Activated B cell treated with CpG ODN at 0.5 μM for 24 hours (primary cell): ENCODE measurements at places on chromosomes 5 and 9. TPM values are rescaled to one million over a fixed set of nuclear protein-coding genes. Genes with fewer than 3 reads are reported as not detected.

SPAG8 gene
- total RNA-seq, result 1.8 and 4.0 TPM in 2 replicates

CEP78 gene
- total RNA-seq, result 16.9 and 18.1 TPM in 2 replicates

SEMA4D gene
- total RNA-seq, result 68.0 and 79.7 TPM in 2 replicates

RIOK2 gene
- total RNA-seq, result 38.3 and 41.4 TPM in 2 replicates

CENPK gene
- total RNA-seq, result 10.7 and 15.1 TPM in 2 replicates

STKLD1 gene
- total RNA-seq, result 0.37 and 0.44 TPM in 2 replicates

TICAM2 gene
- 12.4 and 13.3 TPM in 2 replicates for total RNA-seq

MARCOL gene
- not detected in 2 replicates for total RNA-seq

SMIM32 gene
- total RNA-seq, result not detected in 2 replicates

DROSHA gene
- 53.8 and 59.8 TPM in 2 replicates for total RNA-seq

ZDHHC12 gene
- 40.0 and 40.7 TPM in 2 replicates for total RNA-seq

DNA sequence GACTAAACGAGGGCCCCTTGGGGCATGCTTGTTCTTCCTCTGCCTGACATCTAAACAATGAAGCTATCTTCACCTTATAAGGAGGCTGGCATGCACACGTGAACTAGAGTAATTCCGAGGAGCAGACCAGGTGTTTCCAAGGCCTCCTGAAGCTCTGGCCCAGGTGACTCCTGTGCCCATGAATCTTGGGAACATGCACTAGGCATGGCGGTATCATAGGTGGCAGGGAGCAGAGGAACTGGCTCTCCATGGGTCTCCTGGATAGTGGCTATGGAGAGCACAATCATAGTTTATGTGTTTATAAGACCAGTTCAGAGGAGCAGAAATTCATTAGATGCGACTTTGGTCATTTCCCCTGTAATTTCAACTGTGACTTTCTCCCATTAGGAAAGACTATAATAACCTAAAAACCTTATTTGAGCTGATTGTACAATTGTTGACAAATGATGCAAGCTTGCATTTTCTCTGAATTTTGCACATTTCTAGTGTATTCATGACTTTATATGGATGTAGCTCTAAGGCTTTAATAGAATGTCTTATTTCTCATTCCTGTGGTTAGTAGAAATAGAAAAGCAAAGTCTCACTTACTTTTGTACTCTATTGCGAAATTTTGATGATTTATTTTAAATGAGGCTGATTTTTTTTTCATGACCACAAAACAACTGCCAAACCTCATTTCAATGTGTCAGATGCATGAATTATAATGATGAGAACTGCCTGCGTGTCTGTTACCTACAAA is 135.3 kb upstream of the RPS23 start:
- no peak for DNase-seq

GRCh38 chr9:111897601-111898137 is 1.1 kb downstream of the UGCG start:
- no peak for DNase-seq

GRCh38 chr5:41414598-41414997 is 95.8 kb downstream of the PLCXD3 start:
- DNase-seq, result no peak

- no peak for DNase-seq
Measured at GRCh38 chr5:173281910-173282309, 46.3 kb downstream of the STC2 start.

- no peak for DNase-seq
Measured at GRCh38 chr5:66285343-66285922, 141.3 kb downstream of the SREK1 start.

GRCh38 chr9:93126825-93127368 is 7.2 kb downstream of the NINJ1 start:
- DNase-seq, result peak; percentile 13

GRCh38 chr9:108257382-108257781 is 598.4 kb downstream of the ACTL7B start:
- DNase-seq, result no peak

GRCh38 chr9:31486630-31487029 is 897.8 kb upstream of the ACO1 start:
- DNase-seq, result no peak

DNA sequence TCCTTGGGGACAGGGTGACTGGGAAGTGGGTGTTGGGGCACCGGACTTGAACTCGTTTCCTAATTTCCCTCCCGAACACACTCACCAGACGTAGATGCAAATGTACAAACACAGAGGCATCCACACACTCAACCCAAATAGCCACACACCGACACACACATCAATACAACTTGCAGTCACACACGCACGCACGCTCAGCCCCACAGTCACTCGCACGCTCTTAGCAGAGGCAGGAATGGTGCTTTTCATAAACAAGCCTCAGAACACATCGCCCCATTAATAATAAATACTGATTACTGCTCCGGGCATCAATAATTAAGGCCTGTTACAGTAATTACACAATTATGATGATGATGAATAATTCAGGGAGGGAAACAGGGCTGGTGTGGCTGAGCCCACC is 5.7 kb downstream of the BARHL1 start:
- no peak for DNase-seq

DNA sequence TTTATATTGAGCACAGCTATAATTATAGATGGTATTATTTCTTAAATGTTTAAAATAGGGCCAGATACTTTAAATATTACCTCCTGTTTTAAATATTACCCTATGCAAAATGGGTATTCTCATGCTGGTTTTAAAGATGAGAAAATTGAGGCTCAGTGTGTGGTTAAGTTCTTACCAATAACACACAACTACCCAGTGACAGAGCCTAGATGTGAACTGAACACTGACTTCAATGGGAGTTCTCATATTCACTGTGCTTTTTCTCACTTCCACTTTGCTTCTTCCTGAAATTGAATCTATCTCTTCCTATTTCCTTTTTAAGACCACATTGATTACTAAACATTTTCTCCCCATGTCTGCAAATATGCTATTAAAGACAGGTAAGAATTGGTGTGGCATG is 135.8 kb upstream of the TUSC1 start:
- no peak for DNase-seq

DNA sequence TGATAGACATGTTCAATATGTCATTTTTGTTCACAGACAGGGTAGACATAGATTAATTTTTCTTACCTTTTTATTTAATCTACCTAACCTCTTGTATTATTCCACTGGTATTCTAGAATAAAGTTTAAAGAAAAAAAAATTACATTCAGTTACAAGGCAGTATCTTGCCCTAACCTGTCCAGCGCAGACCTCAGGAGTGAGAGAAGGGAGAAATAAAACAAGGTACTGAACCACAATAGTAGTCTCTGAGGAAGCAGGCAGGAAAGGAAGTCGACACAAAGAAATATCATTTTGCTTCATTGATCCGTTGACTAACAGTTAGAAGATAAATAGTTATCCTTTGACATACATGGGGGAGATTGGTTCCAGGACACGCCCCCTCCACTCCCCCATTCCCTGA is 12.5 kb upstream of the ADAMTSL1 start:
- no peak for DNase-seq

DNA sequence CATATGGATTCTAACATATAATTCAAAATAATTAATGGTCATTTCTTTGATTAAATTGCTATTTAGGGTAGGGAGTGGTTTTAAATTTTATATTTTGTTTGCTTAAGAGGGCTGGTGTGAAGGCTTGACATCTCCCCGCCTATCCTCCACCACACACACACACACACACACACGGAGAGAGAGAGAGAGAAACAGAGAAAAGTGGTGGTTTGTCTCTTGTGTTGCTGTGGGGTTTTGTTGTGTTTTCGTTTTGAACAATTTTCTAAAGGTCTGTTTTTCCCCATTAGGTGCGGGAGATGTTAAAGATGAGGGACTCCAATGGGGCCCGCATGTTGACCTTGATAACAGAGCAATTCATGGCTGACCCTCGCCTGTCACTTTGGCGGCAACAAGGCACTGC is 161.9 kb downstream of the ZSWIM6 start:
- no peak for DNase-seq

GRCh38 chr5:878125-878524 is 14.5 kb downstream of the BRD9 start:
- no peak for DNase-seq

- no peak for DNase-seq
Measured at GRCh38 chr5:77925503-77925902, 149.4 kb upstream of the TBCA start.

DNA sequence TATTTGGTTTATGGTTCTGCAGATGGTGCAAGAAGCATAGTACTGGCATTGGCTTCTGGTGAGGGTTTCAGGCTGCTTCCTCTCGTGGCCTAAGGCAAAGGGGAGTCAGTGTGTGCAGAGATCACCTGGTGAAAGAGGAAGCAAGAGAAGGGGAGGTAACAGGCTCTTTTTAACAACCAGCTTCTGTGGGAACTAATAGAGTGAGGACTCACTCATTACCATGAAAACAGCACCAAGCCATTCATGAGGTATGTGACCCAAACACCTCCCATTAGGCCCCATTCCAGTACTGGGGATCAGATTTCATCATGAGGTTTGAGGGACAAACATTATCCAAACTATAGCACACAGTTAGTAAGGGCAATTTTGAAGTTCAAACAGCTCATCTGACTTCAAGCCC is 263.5 kb downstream of the TMEM38B start:
- no peak for DNase-seq

DNA sequence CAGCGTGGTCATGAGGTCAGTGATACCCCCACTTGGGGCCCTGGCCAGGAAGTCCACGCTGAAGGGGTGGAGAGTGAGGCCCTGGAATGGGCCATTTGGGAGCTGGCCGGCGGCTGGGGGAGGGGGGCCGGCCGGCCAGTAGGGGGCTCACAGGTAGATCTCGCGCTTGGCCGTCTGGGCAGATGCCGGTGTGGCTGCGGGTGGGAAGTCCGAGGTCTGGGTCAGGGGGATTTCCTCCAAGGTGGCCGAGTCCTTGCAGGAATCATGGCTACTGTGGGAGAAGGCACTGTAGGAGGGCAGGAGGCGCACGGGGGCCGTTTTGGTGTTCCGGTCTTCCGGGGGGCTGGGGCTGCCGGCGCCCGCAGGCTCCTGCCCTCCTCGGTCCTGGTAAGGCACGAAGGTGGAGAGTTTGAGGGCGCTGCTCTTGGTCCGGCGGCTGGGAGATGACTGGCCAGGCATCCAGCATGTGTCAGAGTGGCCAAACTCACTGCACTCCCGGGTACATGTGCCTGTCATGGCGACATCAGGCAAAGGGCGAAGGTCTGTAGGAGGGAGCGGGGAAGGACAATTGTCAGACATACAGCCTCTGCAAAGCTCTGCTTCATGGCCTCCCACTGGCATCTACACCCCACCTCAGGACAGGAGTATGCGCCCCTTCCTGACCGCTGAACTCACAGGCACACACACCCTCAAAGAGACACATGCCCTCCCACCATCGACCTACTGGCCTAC is 24.1 kb downstream of the PCDH1 start:
- no peak for DNase-seq

DNA sequence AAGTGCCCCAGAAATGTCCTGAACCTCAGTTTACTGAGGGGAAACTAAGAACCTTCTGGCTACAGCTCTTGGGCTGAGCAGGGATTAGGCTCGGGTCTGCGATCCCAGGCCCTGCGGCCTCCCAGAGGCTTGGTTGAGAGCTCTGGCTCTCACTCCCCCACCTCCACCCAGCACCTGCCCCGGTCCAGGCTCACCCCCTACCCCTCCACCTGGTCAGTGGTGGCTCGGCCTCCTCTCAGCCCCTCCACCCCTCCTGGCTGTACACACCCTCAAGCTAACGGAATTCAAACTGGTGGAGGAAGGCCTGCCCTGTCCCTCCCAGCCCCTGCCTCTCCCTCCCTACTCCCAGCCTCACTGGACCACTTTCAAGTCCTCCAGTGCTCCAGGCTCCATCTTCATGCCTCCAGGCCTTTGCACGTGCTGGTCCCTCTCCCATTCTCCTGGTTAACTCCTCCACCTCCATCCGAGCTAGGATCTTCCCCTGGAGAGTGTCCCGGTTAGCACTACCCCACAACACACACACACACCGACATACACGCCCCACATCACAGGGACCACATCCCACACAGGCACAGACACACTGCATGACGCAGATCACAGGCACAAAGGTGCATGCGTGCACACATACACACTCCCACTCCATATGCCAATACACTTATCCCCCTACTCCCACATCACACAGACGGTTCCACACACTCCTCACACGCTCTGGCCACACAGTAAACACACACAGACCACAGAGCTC is 130.9 kb downstream of the C9orf50 start:
- no peak for DNase-seq

DNA sequence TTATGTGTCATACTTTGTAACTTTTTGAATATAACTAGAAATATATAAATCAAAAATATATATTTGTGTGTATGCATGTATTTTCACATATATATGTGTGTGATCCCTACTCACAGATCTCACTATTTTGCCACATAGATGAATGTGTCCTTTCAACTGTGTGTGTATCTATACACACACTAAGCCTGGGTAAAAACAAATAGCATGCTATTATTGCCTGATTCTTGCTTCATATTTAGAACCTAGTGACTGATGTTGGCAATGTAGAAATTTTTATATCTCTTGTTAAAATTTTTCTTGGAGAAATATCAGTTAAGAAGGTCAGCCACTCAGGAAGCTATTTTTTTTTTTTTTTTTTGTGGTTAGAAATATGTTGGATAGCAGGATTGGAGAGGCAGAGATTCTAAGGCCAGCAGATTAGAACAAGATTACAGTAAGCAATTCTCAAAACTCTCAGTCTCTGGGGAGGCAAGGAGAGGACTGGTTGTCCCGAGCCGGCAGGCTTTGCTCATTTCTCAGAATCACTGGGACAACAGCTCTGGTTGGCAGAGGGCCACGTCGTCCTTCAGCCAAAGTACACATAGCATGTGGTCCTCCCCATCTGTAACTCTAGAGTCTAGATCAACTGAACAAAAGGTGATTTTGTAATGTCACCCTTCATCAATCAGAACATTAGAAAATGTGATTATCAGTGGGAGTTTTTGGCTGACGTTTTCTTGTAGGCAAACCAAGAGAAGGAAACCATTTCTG is 19.7 kb downstream of the C6 start:
- no peak for DNase-seq

DNA sequence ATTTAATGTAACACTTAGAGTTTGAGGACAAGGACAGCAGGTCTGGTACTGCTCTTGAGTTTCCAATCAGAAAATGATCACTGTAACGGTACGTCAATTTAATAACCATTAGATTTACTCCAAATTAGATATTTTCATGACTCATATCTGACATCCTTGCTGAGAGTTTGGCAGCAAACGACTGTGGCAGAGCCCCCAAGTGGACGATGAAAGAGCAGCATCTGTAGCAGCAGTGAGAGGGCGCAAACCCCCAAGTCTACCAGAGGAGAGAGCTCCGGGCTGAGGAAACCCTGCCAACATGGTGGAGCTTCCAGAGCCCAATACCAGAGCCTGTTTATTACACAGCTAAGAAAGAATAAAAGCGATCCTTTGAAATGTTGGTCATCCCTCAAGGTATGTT is 73.2 kb upstream of the EPB41L4A start:
- no peak for DNase-seq

- DNase-seq, result no peak
Measured at GRCh38 chr9:89994988-89995613, 390.3 kb downstream of the GADD45G start.

- DNase-seq, result no peak
Measured at GRCh38 chr9:126361810-126362238, 35.2 kb downstream of the MVB12B start.

DNA sequence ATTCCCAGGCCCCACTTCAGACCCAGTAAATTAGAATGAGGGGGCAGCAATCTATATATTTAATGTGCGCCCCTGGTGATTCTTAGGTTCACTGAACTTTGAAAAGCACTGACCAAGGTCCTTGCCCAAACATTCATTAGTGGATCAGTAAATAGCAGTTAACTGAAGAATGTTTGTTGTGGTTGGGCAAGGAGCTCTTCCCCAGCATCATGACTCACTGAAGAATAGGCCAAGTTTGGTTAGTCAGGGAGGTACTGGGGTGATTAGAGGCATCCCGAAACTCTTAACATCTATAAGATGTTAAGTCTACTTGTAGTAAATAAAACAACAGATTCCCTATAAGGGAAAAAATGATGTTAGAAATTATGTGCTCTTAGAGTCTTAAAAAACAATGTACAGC is 833 bp upstream of the MROH2B start:
- DNase-seq, result no peak
